Fibroblast of skin of back (primary cell): ENCODE measurements at places on chromosomes 5 and 9.

GRCh38 chr5:98397081-98397480 is 376.4 kb upstream of the RGMB start:
- peak; percentile 67 for DNase-seq

DNA sequence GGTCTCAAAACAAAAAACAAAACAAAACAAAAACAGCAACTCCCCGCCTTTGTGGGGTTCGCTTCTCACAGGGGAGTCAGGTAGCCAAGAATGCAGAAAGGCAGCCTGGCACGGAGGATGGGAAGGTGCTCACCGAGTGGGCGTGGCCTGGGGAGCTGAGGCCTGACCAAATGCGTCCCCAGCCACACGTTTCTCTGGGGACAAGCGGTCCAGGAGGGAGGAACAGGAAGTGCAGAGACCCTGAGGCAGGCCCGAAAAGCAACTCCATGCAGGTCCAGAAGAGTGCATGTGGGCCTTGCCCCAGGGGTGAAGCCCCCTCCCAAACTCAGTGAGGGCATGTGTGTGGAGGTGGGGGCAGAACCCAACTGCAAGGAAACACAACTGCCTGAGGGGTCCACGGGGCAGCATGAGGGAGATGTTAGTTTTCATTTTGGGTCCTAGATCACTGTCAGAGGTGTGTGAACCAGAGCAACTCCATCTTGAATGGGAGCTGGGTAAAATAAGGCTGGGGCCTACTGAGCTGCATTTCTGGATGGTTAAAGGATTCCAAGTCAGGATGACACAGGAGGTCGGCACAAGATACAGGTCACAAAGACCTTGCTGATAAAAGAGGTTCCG is 2.6 kb upstream of the UAP1L1 start:
- no peak for DNase-seq

DNA sequence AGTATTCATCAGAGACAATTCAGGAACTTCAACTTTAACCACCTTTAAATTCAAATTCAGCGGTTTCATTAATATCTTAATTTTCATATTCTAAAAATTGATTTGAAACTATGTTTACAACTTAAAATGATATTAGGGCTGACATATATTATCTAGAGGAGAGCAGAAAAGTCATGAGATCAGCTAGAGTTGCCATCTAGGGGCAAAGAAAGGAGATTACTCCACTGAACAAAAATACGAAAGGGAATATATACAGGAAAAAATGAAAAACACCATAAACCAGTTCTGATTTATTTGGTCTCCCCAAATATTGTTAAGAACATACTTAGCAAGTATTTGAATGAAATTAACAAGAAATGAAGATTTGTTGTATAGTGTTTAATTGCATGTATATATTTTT is 946.3 kb downstream of the DTWD2 start:
- no peak for DNase-seq

DNA sequence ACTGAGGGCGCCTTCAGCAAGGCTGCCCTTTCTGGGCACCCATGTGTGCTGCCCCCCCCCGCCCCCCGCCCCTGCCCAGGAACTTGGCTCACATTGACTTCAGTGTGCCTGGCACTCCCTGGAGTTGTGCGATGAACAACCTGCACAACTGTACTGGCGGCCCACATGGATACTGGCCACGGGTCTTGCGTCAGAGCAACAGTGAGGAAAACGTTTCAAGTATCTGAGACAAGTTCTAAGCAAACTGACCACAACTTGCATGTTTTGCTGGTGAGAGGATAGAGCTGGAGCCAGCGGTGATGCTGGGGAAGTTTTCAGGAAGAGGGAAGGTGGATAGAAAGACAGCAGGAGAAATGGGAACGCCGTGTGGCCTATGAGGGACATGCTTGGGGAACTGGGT is 45.4 kb downstream of the HABP4 start:
- no peak for DNase-seq

DNA sequence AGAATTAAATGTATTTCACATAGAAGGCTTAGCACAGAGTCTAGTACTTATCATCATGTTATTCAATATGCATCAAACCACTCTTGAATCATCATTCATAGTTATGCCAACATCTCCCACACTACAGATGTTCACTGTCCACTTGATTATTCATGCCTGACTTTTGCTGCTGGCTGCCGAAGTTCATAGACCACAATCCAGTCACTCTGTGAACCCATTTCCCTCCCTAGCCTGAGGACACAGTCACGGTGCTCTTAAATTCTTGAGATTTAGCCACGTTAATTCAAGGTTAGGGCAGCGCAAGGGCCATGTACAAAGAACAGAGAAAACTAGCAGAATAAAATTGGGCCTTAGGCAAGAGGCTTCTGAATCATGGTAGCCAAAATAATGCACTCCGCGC is 32.4 kb downstream of the ABCA1 start:
- peak; percentile 45 for DNase-seq

GRCh38 chr9:68653141-68653595 is 51.9 kb upstream of the PIP5K1B start:
- no peak for DNase-seq

- DNase-seq = no peak
Observed at GRCh38 chr9:89435071-89435823, 62.7 kb downstream of the SEMA4D start.

DNA sequence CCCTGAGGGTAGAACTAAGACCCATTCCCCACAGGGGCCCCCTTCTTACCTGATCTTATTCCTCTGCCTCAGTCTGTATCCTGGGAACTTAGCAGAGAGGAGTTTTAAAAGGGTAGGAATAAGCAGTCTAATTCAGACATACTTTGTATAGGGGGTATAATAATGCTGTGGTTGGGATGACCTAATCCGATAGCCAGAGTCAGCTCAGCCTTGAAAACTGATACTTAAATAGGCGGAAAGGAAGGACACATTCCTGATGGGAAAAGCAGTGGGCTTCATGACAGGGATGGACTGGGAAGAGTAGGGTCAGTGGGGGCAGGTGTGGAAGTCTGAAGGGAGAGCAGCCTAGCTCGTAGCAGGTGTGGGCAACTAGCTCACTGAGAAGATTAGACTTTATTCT is 52.2 kb upstream of the TESK1 start:
- peak; percentile 62 for DNase-seq

- peak; percentile 74 for DNase-seq
Observed at GRCh38 chr5:53403291-53403690, 77.1 kb upstream of the FST start.

DNA sequence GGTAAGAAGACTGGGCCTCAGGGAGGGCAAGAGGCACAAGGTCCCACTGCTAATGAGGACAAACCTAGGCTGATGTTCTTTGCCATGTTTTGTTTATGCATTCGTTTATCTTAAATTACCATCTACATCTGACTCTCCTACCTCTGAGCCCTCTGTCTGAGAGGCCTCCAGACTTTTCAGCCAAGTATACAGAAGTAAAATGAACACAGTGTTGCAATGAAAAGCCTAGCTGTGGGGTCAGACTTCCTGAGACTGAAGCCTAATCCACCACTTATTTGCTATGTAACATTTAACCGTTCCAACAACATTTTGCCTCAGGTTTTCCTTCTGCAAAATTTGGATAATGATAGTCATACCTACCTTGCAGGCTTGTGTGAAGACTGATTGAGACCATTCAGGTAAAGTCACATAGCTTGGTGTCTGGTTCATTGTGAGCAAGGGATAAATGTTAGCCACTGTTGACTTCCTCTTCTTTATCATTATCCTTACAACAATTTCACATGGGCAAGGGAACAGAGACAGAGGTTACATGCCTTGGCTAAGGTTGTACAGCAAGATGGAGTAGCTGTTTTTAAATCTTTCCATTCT is 374.9 kb upstream of the CLINT1 start:
- DNase-seq = no peak

- no peak for DNase-seq
Observed at GRCh38 chr5:160747987-160748386, 104.0 kb downstream of the ATP10B start.

DNA sequence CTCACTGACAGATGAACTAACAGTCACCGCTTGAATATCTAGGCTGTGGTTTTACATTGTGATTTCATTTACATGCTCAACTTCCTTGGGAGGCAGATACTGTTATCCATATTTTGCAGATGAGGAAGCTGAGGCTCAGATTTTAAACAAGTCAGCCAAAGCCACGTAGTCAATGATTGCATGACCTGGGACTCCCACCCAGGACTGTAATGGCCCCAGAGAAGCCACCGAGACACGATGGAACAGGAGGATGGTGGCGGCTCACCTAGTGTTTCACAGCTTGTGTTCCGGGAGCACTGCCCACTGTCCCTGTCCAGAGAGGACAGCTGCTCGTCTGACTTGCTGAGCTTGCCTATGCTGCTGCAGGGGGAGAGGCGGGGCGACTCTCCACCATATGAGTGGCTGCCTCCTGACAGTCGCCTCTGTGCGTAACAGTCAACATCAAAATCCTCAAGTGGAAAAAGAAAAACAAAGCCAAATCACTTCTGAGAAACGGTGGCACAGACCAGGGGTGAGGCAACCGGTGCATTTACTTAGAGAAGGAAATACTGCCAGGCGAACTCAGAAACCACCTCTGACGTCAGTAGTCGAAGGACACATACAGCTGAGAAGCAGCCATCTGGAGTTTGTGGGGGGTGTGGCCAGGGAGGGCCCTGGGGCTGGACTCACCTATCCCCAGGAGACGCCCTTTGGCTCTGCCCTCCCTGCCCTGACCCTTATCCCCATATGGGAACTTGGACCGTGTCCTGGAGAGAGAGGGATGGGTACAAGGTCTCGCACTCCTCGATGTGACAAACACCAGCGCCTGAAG is 82.5 kb downstream of the PRRT1B start:
- DNase-seq = peak; percentile 87

DNA sequence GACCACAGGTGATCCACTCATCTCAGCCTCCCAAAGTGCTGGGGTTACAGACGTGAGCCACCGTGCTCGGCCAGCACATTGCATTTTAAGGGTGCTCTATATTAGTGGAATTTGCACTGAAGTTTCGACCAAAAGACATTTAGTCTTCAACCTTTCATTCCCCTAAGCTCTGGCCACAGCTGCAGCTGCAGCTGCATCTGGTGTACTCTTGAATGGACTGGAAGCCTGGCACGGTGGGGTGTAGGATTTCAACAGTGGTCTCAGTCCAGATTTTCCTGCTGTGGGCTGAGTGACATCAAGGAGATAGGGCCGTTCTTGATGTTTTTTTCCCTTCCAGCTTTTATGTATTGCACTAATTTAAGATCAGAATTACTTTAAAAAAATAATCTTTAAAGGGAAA is 255.2 kb downstream of the PDZD2 start:
- no peak for DNase-seq

DNA sequence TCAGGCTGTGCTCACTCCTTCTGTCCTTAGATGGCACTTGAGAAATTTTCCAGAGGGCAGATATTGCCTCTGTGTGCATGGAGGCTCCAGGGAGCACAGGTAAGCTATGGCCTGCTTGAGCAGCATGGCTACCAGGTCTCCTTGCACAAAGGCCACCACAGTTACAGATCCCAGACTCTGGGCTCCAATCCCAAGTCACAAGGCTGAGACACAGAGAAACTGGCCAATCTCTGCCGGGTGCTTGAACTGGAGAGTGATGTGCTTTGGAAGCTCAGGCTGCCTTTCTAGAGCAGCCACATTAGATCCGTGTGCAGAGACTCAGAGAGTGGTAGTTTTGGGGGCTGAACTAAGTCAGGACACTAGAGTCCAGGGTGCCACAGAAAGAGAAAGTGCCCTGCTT is 145.7 kb downstream of the SEMA6A start:
- no peak for DNase-seq

DNA sequence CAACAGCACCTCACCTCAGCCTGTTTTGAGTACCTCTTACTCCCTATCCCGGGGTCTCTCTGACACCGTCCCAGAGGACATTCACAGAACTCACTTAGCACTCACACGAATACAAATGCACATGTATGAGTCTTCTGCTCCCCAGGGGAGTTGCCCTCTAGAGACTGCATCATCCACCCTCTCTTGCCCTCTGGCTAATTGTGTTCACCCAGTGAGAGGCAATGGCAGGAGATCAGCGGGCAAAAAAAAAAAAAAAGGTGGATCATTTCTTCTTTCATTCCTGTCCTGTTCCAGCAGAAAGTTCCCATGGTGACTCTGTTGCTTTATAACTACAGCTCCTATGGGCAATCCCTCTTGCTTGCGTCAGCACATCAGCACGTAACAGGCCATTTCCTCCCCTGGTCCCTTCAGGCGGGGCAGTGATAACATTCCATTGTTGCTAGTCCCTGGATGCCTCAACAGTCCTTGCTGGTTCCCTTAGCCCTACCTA is 23.5 kb upstream of the SNX2 start:
- DNase-seq = peak; percentile 76

DNA sequence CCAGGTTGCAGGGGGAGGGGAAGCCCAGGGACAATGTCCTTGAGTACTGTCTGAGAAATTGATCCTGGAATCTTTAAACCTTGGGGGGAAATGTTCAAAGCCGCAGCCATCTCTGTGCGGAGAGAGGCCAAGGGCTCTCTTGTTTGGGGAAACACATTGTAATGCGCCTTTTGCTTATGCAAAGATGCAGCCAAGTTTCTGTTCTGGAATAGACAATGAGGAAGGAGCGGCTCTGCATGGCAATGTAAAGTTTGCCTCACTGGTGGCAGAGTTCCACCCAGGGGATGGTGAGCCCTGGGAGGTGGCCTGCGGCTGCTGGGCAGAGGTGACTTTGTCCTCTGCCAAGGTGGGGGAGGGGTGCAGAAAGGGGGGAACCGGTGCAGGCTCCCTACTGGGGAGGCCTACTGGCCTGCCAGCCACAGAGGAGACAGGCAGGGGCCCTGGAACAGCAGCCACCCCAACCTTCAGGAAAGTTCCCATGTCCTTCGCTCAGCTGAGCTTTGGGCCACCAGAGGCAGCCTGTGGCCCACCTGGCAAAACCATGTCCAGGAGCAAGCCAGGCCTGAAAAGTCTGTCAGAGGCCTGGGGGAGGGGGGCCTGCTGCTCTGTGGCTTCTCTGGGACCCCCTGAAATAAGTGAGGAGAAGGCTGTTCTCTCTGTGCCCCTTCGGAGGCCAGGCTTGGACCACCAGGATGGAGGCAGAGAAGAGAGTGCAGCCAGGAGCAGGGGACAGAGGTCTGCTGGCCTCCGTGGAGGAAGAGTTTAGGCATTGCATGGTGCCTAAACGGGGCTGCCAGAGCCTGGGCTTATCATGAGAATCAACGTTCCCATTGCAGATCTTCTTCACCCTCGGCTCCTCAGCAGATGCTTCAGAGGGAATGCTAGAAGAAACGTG is 127.8 kb downstream of the ZNF354C start:
- DNase-seq = no peak

GRCh38 chr9:137970686-137971476 is 93.3 kb downstream of the CACNA1B start:
- DNase-seq = no peak
